HS-5 (cell line): ENCODE measurements at places on chromosomes 16 and 17.

- DNase-seq = no peak
Measured at GRCh38 chr16:4318967-4319366, 3.1 kb downstream of the GLIS2 start.

DNA sequence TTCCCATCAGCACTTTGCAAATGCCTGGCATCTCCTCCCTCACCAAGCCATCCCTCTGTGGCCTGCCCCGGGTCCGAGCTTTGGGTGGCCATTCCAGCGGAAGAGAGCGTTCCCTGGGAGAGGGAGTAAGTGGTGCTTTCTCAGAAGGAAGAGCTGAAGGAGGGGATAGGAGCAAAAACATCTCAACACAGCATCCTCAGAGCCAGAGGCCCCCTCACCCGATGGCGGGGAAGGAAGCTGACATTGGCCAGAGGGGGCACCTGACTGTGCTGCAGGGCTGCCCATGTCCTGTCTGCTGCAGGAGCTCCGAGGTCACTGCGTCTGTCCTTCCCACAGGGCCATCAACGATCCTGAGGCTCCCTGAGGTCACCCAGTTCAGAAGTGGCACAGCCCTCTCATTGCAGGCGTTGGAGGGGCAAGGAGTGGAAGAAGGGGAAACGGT lies 427 bp upstream of the TLCD3B start:
- DNase-seq = no peak

DNA sequence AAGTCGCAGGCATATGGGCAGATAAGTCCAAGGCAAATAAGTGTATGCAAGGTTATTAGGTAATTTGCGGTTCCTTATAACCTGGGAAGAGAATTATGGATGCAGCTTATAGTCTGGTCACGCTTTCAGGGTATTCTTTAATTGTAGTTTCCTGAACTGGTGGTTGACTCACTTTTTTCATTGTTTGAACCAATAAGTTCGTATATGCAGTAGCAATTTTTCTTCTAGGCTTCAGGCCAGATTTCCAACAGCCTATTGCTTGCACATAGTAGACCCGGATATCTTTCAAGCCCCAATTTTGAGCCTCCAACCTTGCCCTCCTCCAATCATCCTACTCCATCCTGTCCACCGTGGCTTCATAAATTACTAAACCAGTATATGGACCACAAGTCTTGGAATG lies 12.8 kb downstream of the CEP95 start:
- no peak for DNase-seq

GRCh38 chr17:69581061-69581961 lies 166.8 kb downstream of the MAP2K6 start:
- no peak for DNase-seq

DNA sequence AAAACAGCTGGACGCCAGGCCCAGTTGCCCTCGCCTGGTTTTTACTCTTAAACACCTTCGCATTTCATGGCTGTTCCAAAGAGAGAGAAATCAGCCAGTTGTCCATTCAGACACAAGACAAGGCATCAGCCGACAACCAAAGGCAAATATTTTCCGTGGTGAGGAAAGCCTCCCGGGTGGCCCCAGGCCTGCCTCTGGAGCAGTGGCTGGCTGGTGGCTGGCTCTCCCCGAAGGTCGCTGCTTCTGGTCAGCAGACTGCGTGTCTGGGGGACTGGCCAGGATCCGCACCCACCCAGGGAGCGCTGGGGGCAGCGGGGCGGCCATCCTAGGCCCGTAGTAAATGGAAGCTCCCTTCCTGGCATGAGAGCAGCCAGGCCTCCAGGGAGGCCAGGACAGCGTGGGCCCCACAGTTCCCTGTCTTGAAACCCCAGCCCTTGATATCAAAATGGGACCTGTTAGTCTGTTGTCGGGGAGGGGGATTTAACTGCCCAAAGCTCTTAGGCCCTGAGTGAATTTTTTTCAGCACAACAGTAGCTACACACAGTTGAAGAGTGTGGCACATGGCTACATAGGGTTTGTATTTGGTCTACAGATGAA lies 57.7 kb downstream of the SREBF1 start:
- no peak for DNase-seq

GRCh38 chr16:27320261-27321012 lies 6.7 kb downstream of the IL4R start:
- DNase-seq = no peak

GRCh38 chr16:75282466-75283281 lies 31.2 kb upstream of the BCAR1 start:
- DNase-seq = no peak

GRCh38 chr16:2900526-2901075 lies 11.1 kb upstream of the FLYWCH1 start:
- no peak for DNase-seq

DNA sequence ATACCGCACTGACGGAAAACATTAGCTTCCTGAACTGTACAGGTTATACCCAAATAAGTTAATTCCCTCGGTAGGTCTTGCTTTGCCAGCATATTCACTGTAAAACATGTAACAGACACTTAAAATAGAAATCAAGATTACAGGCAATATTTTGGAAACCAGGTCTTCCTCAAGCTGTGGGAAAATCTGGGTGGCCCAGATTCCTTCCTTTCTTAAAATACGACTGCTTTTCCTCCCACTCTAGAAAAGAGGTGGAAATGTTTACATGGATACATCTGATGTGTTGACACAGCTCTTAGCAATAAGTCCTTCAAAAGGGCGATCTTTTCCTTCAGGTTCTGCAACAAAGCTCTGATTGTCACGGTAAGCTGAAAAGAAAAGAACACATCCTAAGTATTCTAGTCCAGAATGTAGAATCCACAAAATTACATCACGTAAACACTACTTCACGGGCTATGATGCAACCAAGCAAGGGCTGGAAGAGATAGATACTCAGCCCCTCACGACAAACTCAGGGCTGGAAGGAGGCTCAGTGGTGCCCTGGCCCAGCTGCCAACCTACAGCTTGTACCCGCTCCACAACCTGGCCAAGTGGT lies 18.4 kb downstream of the STX8 start:
- no peak for DNase-seq

- DNase-seq = no peak
Measured at GRCh38 chr16:87253536-87253935, 63.7 kb downstream of the C16orf95 start.

DNA sequence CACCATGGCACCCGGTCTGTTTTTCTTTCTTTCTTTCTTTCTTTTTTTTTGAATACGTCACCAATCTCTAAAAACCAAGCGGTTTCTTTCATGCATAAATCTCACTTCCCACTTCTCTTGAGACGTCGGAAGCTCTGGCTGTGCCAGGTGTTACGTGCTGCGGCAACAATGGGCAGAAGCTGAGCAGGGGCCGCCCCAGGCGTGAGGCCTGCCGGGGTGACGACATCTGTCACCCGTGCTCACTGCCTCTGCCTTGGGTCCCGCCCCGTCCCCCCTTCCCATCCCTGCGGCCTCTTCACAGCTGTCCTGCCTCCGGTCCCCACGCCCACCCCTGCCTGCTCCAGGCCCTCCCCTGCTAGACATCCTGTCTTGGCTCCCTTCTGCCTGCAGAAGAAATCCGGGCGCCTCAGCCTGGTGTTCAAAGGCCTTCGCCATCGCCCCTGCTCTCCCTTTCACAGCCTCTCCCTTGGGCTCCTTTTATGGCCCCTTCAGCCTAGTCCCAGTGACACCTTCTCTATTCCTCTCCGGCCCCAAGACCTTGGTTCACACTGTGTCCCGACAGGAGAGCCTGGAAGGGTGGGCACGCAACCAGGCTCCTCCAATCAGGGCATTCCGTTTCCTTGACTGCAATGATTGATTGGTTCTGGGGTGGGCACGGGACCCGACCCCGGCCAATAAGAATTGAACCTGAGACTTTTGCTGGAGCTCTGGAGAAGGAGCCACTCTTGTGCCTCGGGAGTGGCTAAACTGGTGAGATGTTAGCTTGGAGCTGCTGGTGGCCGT lies 4.8 kb downstream of the P2RX1 start:
- no peak for DNase-seq

- DNase-seq = no peak
Measured at GRCh38 chr17:71114911-71115668, 945.8 kb downstream of the KCNJ2 start.

- DNase-seq = no peak
Measured at GRCh38 chr16:89624777-89625761, 11.6 kb downstream of the DPEP1 start.

DNA sequence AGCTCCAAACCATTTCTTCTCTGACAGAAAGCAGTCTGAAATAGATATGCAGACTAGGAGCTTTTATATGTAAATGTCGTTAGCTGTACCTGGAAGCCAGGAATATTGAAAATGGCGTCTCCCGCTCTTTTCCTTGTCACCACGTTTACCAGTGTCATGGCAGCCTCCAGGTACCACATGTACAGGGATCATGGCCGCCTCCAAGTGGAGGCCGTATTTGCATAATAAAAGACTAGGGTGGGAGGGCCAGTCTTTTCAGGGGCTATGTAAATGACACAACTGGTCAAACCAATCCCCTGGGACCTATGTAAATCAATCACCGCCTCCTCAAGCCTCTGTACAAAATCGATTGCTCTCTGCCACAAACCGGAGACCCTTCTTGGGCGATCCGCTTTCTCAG lies 54.3 kb downstream of the MYOCD start:
- DNase-seq = no peak

- peak; percentile 14 for DNase-seq
Measured at GRCh38 chr17:44473367-44473766, 29.8 kb downstream of the GPATCH8 start.

DNA sequence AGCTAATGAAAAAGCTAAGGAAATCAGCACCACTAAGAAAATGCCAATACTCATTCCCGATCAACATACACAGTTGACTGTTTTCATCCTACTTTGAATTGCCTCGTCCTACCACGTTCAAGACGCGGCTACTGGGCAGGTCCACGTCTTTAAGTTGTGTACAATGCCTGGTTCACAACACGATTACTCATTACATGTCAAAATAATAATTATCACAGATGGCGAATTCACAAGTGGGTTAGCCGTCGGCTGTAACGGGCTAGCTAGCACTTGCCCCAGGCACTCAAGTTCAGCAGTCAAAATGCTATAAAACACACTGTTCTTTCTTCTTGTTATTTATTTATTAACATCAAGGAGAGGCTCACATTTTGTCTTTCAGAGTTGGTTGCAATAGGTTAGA lies 124.2 kb downstream of the ZFHX3 start:
- DNase-seq = no peak

- DNase-seq = no peak
Measured at GRCh38 chr16:50161950-50162349, 8.8 kb downstream of the TENT4B start.

GRCh38 chr16:2779978-2780898 lies 3.2 kb upstream of the ELOB start:
- no peak for DNase-seq

GRCh38 chr16:74601126-74601871 lies 5.6 kb downstream of the GLG1 start:
- no peak for DNase-seq

- no peak for DNase-seq
Measured at GRCh38 chr16:85983064-85983463, 84.1 kb downstream of the IRF8 start.

DNA sequence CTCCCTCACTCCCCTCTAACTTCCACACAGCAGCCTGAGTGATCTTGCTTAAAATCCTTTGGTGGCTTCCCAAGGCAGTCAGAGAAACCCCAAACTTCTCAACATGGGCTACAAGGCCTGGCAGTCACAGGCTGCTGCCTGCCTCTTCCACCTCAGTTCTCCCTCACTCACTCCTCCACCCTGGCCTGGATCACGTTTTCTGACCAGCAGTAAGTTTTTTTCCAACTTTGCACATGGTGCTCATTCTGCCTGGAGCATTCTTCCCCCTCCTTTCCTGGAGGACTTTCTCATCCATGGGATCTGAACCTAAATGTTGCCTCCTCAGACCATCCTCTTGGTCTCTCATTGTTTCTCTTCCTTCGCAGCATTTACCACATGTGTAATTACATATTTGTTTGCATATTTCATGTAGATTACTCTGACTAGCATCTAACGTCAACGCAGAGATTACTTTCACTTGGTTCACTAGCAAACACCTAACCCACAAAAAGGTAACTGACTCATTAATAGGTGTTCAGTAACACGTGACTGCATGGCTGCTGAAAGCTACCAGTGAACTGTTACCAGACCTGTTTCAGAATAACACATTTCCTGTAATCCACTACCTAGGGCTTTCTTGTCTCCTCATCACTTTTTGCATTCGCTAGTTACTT lies 17.1 kb downstream of the GNA13 start:
- no peak for DNase-seq

DNA sequence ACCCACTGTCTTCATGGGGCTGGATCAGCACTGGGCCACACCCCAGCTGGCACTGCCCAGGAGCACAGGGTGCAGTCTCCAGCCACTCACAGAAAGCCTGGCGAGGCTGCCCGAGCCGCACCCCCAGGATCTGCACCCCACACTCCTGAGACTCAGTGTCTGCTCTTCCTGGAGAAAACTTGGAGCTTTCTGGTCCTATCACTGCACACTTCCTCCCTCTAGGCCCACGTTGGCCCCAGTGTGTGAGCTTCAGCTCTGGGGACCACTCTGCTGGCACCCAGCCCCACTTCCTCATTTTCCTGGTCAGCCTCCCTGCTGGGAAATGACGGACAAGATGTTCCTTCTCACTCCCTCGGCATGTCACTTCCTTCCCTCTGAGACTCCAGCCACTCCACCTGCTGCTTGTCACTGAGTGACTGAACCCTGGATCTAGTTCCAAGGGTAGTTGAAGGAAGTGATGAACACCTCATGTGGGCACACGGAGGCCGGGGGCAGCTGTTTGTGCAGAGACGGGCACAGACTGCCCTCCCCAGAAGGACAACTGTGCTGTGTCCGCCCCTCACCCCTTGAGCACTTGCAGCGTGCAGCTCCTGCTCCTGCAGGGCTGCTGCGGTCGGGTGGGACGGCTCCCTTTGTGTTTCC lies 29.0 kb downstream of the ZC3H18 start:
- DNase-seq = no peak

GRCh38 chr16:57628008-57628781 lies at the start of gene ADGRG1:
Gene ADGRG1 (plus strand): TSS chr16:57628630. CDS start chr16:57650288, 21,658 bp downstream.
- peak; percentile 83 for DNase-seq

DNA sequence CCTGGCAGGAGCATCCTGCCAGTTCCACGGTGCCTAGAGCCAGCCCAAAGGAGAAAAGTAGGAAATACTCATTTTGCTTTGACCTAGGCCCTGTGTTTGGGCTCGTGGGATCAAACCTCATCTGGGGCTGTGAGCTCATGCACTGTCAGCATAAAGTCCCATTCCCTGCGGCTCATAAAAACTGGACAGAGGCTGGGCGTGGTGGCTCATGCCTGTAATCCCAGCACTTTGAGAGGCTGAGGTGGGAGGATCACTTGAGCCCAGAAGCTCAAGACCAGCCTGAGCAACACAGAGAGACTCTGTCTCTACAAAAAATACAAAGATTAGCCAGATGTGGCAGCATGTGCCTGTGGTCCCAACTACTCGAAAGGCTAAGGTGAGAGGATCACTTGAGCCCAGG lies 17.9 kb downstream of the ATP6V0D1 start:
- no peak for DNase-seq
